Amniotic stem cell (primary cell): ENCODE measurements at places on chromosomes 11 and 22.

DNA sequence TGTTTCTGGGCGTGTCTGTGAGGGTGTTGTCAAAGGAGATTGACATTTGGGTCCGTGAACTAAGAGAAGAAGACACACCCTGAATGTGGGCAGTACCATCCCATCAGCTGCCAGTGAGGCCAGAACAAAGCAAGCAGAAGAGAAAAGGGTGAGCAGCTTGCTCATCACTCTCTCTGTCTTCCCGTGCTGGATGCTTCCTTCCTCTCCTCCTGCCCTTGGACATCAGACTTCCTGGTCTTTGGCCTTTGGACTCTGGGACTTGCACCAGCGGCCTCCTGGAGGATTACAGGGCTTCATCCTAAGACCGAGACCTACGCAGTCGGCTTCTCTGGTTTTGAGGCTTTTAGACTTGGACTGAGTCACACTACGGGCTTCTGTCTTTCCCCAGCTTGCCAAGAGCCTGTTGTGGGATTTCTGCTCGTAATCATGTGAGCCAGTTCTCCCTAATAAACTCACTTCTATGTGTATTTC lies 18.8 kb downstream of the APOL2 start:
- DNase-seq, result no peak

- DNase-seq, result no peak
Measured at GRCh38 chr11:64347193-64347867, 7.3 kb downstream of the CCDC88B start.

DNA sequence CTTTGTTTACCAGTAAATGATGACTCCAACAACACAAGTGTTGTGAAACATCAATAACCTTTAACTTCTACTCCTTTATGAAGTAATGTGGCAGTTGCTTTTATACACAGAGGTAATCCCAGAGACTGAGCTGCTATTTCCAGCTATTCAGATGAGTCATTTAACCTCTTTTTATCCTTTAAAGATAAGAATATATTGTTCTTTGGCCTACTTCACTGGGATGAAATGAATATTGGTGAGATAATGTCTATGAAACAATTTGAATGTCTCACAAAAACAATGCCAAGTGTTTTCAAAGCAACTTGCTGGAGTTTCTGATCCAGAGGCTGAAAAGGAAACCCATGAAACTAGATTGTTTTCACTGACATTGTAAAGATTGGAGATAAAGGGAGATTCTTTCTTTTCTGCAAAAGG lies 564.4 kb upstream of the LUZP2 start:
- DNase-seq, result no peak

DNA sequence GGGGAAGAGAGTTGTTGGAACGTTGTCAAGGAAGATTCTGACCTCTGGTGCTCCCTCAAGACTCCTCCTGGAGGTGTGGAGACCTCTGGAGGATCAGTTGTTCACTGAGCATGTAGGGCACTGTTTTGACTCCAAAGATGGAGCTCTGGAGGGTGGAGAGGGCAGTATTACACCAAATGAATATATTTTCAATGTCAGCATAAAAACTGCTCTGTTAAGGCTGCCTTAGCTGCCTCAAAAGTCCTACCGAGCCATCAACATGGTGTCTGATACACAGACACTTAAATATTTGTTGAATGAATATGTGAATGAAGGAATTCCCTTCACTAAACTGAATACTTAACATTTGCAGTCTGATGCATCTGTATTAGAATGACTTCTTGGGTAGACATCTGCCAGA lies 144.2 kb upstream of the SPON1 start:
- DNase-seq, result no peak

DNA sequence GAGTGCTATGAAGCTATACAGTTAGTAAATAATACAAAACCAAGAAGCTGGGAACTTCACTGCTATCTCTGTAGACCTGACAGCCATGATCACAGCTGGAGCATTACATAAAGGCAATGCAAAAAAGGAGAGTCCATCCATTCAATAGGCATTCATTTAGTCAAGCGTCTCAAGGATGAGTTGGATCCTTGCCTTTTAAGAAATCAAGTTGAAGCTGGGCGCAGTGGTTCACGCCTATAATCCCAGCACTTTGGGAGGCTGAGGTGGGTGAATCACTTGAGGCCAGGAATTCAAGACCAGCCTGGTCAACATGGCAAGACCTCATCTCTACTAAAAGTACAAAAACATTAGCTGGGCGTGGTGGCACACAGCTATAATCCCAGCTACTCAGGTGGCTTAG lies 48.1 kb upstream of the ALKBH3 start:
- no peak for DNase-seq

DNA sequence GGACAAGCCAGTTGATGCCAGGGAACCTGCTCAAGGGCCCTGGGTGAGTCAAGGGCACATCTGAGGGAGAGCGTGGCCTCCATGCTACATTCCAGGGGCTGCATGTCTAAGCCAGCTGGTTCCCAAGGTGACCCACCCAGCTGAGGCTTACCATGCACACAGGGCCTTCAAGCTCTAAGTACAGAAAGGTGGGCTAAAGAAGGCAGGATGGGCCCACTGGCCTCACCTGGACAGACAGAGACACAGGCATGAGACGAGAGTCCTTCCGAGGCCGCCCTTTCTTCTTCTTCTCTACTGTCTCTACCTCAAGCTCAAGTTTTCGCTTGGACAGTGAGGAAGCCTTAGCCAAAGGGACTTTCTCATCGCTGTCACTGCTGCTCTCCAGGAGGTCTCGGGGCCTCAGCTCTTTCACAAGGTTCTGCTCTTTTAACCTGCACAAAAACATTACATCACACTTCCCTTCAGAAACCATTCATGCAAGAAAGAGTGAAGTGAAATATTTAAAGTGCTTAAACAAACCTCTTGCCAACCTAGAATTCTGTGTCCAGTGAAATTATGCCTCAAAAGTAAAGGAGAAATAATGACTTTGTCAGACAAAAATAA lies 69.9 kb downstream of the HIRA start:
- no peak for DNase-seq

DNA sequence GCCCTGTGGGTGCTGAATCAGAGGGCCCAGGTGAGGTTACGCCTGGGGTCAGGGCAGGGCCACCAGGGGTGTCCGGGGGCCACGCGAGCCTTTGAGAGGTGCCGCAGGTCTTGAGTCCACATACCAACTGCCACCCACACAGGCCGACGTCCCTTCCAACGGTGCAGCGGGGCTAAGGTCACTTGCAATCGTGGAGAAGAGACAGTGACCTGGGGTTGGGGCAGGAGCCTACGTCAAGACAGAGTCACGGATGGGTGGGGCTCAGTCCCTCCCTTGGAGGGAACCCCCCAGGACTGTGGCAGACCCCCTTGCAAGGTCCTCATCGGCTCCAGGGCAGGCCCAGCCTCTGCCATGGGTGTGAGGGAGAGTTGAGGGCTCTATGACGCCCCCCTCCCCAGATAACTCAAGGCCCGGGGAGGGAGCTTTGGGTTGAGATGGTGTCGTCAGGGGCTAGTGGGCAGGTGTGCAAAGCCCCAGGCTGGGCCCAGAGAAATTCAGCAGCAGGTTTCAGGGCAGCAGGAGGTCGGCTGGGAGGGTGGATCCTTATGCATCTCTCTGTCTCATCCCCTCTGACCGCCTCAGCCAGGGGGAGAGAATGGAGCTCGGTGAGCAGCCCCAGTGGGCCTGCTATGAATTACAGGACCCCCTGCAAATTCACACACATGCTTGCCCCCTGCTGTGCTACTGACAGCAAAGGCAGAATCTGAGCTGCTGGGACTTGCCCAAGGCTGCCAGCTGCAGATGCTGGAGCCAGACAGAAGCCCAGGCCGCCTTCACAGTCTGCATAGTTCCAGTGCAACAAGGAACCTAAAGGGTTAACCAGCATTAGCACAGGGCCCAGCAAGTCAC lies 60.0 kb downstream of the MYEOV start:
- no peak for DNase-seq

- DNase-seq, result peak; percentile 6
Measured at GRCh38 chr11:121194731-121195596, 93.9 kb downstream of the TECTA start.

- no peak for DNase-seq
Measured at GRCh38 chr11:100831929-100832494, 144.9 kb downstream of the ARHGAP42 start.

DNA sequence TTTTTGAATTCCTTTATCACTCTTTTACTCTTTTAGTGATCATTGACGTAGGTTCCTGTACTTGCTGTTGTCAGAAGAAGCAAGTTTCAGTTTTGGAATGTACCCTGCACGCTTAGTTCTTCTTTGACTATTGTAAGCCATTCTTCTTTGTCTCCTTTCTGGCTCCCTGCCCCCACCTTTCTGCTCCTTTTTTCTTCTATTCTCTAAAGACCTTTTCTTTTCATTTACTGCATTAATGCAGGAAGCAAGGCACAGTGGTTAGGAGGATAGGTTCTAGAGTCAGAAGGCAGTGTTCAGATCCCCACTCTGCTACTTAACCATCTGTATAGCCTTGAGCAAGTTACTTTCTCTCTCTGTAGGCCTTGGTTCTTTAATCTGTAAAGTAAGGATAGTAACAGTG lies 33.7 kb upstream of the RAG2 start:
- DNase-seq, result no peak

GRCh38 chr22:45441138-45441537 lies 27.6 kb downstream of the RIBC2 start:
- DNase-seq, result peak; percentile 24

DNA sequence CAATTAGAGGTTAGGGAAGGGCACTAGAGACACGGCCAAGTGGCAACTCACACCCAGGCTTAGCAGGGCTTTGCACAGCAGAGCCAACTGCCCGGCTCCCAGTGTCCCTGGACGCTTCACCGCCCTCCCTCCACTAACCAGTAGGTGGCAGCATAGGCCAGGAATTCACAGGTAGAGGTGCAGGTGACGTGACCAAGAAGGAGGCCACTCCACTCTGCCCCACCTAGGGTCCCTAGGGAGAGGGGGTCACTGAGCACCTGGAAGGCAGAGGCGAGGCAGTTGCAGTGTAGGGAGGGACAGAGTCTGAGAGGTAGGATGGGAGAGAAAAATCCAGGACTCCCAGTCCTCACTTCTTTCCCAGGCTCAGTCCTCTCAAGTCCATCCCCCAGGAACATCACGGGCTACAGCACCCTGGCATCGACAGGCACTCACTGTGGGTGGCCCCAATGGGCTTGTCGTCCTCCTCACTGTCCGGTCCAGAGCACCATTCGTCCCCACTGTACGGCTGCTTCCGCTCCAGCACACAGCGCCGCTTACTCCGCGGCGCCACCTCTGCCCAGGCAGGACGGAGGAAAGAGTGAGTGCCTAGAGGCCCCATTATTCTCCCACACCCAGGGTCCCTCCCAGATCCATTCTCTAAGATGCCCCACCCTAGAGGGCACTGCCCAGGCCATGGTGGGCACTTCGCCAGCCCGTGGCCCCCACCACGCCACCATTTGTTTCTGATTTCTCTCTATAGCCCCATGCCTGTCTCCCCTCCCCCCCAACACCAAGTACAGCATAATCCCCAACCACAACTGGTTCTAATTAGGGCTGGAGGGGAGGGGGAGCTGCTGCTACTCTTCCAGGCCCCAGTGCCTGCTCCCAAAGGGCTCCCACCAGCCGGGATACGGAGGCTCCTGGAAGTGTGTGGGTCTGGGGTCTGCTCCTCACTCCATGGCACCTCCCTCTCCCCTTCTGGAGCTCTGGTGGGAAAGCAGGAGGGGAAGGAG lies 18.4 kb downstream of the BCL9L start:
- no peak for DNase-seq

GRCh38 chr11:120512739-120513435 lies 1.3 kb downstream of the GRIK4 start:
- DNase-seq, result no peak

DNA sequence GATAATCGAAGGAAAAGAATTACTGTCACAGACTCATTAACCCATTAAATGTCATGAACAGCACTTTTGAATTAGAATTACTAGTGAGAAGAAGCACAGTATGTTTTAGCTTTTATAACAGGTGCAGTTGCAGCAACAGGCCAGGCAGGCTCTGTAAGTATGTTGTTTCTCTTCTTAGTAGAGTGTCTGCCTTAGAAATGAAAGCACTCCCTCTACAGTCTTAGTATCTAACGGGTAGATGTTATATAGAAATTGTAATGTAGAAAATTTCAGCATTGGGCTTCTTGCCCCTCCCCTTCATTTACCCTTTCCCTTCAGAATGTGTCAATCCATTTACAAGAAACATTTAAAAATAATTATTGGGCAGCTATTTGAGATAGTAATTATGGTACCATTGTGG lies 87.4 kb downstream of the HIPK3 start:
- DNase-seq, result no peak

DNA sequence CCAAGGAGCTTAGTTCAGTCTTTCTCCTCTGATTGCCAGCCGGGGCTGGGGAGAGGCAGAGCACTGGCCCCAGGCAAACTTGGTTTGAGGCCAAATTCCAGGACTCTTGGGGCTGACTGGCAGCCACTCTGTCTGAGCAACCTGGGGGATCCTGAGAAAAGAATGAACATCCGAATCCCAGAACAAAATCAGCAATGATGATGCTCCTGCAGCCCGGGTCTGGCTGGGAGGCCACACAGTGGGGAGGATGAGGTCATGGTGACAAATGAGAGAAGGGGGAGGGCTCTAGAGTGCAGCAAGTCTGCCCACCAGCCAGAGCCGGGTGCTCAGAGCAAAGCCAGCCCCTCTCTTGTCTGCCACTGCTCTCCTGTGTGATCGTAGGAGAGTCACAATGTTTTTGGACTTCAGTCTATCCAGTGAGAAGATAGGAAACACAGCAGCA lies 71.8 kb upstream of the PAX6 start:
- DNase-seq, result no peak

- DNase-seq, result no peak
Measured at GRCh38 chr11:44113572-44113971, 18.1 kb downstream of the EXT2 start.

GRCh38 chr11:12215181-12215593 lies 104.8 kb downstream of the MICAL2 start:
- DNase-seq, result no peak

- peak; percentile 8 for DNase-seq
Measured at GRCh38 chr11:119493712-119494111, 70.7 kb upstream of the THY1 start.

GRCh38 chr11:118620529-118621070 lies 13.2 kb downstream of the PHLDB1 start:
- DNase-seq, result no peak

DNA sequence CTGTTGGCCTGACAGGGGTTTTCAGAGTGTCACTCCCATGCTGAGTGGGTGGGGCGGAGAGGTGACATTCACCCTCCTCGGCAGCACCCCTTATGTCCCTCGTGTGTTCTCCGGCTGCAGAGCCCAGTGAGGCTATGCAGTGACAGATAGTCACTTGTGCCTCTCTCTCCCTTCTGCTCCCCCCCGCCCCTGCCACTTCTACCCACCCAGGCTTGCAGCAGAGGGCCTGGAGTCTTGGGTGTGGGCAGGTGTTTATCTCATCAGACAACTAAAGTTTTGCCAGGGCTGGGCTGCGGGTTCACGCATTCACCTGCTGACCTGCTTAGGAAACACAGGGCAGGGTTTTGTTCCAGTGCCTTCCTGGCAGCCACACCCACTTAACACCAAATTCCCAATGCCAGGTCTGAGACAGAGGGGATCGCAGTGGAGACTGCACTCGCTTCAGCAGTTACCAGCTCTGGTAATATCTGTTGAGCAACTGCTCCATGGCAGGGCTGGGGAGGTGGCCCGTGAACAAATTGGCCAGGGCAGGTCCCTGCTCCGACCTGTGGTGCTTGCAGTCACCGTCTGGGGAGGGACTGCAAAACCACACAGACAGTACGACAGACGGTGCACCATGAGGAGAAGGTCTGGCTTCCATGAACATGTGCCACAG lies 50.5 kb upstream of the ADA2 start:
- DNase-seq, result no peak
